Activated T-cell treated with anti-CD3 and anti-CD28 coated beads for 1 hour (primary cell): ENCODE measurements at places on chromosomes 2 and 18.

GRCh38 chr2:777051-777450 lies 99.8 kb upstream of the TMEM18 start:
- DNase-seq, result no peak

GRCh38 chr2:98452396-98453027 lies 7.9 kb downstream of the INPP4A start:
- no peak for DNase-seq

GRCh38 chr18:47721876-47722275 lies 208.6 kb downstream of the SMAD2 start:
- DNase-seq, result no peak

- no peak for DNase-seq
These were observed 46.7 kb upstream of the ITGA6 start for GRCh38 chr2:172380436-172381274.

GRCh38 chr2:98299211-98299905 lies 46.9 kb upstream of the CNGA3 start:
- no peak for DNase-seq

GRCh38 chr2:235698028-235698427 lies 204.2 kb downstream of the AGAP1 start:
- DNase-seq, result no peak
